Bronchial epithelial cell (primary cell): ENCODE measurements at places on chromosomes 11 and 22.
A peak's percentile ranks its signal among the peaks of the same experiment; 100 is the strongest.

DNA sequence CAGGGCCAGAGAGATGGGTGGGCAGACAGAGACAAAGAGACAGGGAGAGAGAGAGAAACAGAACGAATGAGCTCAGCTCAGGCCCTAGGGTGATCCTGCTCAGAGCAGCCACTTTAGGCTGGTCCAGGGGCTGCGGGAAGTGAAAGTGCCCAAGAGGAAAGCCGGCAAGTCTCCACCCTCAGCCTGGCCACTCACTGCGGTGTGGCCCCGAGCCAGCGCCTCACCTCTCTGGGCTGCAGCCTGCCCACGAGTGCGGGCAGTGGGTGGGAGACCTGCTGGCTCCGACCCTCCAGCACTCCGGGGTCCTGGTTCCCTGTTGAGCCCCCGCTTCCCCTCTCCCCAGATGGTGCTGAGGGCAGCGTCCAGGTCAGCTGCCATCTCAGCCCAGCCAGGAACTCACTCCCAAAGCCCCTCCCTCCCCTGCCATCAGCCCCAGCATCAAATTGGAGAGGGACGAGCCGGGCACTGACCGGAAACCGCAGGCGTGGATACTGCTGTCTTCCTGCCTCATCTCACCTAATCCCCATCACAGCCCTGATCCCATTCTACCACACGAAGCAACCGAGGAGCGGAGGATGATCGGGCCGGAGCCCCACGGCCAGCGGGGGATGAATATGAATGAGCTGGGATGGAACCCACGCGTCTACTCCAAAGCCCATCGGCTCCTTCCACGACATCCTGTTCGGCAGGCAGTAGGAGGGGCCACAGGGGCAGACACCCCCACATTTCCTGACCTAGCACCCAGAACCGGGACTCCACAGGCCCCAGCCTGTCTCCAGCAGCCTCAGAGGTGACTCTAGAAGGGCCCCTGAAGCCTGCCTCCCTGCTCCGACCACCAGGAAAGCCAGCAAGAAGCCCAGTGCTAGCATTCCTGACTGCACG, 16.9 kb downstream of the ELFN2 start:
- DNase-seq: peak; percentile 27

- DNase-seq: peak; percentile 57
These were observed 177.5 kb upstream of the CTSC start for GRCh38 chr11:88515002-88515401.

GRCh38 chr11:119794756-119795155, 65.8 kb upstream of the NECTIN1 start:
- no peak for DNase-seq

DNA sequence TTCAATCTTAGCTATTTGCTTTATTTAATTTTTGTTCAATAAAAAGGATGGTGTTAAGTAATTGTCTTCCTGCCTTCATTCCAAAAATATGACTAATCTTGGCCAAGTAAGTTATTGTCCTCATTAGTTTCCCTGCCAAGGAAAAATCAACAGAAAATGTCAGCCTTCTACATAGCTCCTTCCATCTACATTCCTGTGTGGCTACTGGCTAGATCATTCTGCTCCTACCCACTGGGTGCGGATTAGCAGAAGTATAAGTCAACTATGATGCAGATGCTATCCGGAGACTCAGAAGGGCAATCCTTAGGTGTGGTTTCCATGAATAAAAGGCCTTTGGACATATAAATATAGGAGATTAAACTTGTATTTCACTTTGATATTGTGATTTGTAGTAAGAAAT, 154.4 kb downstream of the SBF2 start:
- peak; percentile 91 for DNase-seq

GRCh38 chr11:86106916-86107315, 38.0 kb upstream of the PICALM start:
- DNase-seq: no peak

- DNase-seq: no peak
These were observed 25.5 kb upstream of the PDGFB start for GRCh38 chr22:39270280-39270679.

DNA sequence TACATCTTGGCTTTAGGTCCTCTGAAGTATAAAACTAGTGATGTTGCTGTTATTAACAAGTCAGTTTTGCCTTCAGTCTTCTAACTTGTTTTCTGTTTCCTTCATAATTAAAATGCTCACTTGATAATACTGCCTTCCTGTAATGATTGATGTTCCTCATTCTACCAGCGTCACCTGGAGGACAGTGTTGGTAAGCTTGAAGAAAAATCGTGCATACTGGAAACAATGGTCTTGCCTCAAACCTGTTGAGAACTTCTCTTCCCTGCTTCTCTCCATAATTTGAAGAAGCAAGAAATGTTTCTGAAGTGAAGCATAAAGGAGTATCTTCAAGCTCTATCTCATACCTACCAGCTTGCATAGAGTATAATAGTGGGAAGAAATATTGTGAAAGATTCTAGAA, 3.0 kb downstream of the YWHAH start:
- peak; percentile 58 for DNase-seq

GRCh38 chr11:11403763-11404725, 51.0 kb upstream of the CSNK2A3 start:
- peak; percentile 59 for DNase-seq

DNA sequence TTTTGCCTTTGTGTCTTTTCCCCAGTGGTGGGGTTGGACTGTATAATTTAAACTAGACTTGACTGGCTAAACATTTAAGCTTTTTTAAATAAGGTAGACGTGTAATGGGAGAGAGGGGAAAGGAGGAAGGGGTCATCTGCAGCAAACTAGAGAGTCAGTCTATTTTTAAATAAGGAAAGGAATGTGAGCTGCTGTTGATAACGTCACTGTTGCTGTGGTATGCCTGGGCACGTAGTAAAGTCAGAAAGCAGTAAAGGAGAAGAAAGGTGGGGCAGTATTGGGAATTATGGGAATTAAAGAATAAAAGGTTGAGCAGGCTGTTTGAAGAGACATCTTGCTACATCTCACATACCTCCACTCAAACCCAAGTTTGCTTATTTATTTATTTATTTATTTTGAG, 80.4 kb upstream of the FSHB start:
- peak; percentile 26 for DNase-seq

- no peak for DNase-seq
These were observed 8.3 kb downstream of the CD81 start for GRCh38 chr11:2385156-2386151.

DNA sequence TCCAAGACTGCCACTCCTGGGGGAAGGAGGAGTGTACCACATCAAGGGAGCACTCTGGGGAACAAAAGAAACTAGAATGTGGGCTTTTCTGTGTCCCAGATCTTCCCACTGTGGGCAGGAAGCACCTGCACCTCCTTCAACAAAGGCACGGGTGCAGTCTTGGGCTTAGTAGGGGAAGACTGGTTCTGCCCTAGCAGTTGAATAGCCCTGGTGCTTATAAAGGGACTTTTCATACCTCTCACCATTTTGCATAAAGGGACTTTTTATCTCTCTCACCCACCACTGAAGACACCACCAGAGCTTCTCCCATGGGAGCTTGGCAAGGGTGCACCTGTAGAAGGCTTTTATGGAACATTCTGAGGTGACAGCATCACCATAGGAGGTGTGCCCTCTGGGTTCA, 65.8 kb upstream of the MS4A8 start:
- DNase-seq: no peak

GRCh38 chr11:17351510-17352176, at the start of gene NCR3LG1:
Gene NCR3LG1 (plus strand): TSS chr11:17351800. CDS start chr11:17351970, 170 bp downstream.
- DNase-seq: peak; percentile 38

DNA sequence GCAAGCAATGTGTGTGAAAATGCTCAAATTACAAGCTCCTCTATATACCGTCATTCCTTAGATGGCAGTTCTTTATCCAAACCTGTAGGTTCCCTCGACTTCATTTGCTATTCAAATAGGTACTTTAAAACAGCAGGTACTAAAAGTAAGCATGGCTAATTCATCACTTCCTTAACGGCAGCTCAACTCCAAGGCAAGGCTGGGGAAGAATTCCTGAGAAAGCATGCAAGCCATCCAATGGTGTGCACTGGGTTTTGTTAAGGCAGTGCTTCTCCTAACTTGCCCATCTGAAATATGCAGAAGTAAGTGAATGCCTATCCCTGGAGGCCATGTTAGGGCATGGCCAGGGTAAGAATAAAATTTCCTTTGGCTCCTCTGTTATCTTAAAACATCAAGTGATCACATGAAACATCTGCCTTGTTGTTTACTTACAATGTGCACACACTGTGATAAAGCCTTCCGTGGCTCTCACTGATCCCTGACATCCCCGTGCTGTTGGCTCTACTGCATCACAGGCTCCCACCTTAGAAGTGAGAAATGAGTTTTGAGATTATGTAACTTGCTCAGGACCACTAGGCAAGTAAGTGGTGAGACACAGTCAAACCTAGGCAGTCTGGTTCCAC, 52.1 kb downstream of the SMCO4 start:
- DNase-seq: peak; percentile 6

GRCh38 chr11:42841556-42841955, 470.2 kb upstream of the API5 start:
- no peak for DNase-seq

- DNase-seq: no peak
These were observed 66.4 kb downstream of the ACER3 start for GRCh38 chr11:76927160-76927559.

GRCh38 chr22:20577549-20577975, 70.2 kb downstream of the MED15 start:
- no peak for DNase-seq

DNA sequence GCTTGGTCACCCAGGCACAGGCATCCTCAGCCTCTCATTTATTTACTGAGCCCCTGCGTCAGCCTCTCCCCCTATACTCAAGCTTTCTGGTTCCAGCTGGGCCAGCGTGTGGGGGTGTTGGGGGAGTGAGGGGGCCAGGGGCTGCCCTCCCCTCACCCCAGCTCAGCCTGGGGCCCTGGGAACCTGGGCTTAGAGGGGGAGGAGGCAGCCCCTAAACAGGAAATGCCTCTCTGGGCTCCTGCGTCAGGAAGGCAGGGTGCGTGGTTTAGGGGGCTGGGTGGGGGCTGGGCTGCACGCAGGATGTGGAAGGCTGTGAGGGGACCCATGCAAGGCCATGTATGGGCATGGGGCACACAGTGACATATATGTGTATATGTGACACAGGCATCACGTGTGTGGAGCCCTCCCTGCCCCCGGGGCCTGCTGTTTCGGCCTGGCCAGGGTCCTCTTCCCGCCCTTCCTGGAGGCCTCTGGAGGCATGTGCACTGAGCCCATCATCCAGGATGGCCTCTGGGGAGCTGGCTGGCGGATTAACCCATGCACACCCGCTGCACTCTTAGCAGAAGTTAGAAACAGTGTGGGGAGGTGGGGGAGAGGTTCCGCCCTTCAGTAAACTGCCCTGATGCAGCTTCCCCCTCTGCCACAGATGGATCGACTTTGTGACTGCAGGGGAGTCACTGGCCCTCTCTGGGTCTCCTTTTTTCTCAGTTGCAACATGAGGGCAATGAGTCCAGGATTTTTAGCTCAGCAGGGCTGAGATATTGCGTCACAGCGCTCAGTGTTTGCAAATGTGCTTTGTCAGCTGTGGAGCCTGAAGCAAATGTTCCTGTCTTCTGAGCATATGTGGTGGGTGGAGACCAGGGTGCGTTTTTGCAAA, 1.1 kb upstream of the CD248 start:
- peak; percentile 71 for DNase-seq

GRCh38 chr22:30253205-30253852, 6.8 kb upstream of the LIF start:
- no peak for DNase-seq

- DNase-seq: no peak
These were observed 1.1 kb upstream of the PPFIBP2 start for GRCh38 chr11:7512525-7513233.

DNA sequence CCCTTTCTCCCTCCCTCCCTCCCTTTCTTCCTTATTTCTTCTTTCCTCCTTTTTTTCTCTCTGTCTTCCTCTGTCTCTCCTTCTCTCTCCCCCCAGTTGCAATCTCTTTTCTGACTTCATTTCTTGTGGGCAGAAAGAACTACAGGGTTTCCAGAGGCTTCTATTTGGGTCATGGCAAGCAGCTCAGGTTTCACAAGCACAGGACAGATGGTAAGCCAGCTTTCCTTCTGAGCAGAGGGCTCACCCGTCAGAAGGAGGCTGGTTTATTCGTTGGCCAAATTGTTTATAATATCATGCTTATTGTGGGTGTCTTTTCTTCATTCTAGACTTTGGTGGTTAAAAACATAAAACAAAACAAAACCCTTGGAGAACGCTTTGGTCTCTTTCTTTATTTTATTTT, 58.9 kb upstream of the CLMP start:
- DNase-seq: no peak

DNA sequence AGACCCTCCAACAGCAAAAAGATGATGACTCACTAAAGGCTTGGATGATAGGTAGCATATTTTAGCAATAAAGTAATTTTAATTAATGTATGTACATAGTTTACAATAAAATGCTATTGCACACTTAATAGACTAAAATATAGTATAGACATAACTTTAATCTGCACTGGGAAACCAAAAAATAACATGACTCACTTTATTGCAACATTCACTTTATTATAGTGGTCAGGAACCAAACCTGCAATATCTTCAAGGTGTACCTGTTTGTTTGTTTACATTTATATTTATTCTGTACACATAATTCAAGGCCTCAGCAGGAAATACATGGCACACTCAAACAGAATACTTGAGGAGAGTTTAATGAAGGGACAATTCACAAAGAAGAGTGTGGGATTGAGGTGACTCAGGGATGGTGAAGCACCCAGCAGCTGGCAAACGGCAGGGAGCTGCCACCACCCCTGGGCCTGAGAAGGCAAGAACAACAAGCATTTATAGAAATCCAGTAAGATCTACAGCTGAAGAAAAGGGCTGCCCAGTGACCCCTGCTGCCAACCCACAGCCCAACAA, 51.5 kb upstream of the POU2AF2 start:
- DNase-seq: peak; percentile 51

DNA sequence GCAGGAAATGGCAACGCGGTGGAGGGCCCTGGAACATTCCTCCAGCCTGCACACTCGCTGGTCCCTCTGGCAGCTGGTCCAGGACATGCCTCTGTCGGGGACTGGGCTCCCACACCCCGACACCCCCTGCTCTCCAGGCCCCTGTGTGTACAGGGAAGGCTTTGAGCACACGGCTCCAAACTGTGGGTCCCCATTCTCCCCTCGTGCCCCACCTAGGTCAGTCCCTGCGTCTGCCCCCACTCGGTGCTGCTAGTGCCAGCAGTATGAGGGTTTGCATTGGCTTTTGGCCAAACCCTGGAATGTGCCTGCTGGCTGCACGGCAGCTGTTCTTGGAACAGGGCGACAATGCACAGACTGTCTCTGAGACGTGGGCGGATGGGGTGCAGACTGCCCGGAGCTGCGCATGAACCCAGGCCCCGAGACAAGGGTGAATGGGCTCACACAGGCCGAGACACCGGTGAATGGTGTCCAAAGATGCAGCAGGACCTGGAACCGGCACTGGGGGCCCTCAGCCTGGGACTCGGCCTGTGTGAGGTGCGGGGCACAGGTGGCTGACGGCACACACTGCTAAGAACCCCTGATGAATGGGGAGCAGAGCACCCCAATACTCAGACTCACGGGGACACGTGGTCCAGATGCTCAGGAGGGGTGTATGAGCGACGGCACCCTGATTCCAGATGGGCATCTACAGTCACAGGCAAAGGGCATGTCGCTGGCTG, 7.5 kb upstream of the SYT8 start:
- DNase-seq: peak; percentile 64

DNA sequence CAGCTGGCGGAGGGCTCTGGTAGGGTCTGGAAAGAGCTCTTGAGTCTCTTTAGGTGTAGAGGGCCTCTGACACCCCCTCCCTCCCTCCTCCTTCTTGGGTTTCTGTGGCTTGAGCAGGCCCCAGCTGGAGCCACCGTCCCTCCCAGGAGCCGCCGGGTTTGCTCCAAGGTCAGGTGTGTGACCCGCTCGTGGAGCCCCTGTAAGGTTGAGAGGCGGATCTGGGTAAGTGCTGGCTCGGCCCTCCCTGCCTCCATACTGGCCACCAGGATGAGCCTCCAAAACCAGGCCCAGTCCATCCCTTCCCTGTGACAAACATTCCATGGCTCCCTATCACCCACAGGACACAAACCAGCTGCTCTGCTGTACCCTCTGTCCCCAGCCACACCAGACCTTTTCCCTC, 9.3 kb downstream of the PLEKHB1 start:
- DNase-seq: no peak
